ENCODE measurements at places on chromosomes 6 and 20.

DNA sequence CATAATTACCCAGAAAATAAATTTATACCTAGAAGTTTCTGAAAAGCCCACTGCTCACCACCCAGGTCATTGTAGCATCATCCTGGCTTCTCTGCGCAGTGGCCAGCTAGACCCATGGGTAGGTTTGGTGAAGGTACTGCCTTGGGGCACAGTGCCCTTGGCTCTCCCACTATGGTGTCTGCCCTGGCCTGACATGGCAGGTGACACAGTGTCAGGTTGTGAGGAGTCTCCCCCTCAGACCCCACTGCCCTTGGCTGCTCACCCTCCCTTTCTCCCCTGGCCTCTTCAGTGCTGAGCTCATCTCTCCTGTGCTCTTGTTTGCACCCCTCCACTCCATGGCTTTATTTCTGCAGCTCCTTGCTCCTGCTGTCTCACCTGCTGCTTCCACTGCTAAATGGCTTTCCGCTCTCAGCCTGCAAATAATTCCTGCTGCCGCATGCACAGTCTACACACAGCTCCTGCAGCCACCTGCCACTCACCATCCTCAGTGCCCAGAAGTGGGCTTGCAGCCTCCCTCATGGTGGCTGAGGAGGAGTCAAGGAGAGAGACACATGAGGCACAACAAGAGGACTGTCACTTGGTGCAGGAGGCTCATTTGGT, 313.4 kb upstream of the MOCS1 start:
- no peak for DNase-seq

- no peak for DNase-seq
Measured at GRCh38 chr6:43714311-43715055, 26.9 kb upstream of the MRPS18A start.

DNA sequence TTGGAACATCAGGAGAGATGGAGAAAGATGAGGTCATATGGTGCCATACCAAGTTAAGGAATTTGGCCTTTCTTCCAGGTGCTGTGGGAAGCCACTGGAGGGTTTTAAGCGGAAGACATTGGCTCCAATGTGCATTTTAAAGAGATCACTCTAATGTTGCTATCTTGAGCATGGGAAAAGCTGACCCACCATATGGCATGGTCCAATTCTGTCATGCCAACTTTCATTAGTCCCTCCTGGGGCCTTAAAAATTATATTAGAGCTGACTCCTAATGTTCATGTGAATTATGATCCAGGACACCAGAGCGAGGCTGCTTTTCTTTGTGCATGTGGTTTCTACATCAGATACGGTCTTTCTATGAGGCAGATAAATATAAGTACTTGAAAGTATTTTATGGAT, 335.0 kb upstream of the TSHZ2 start:
- no peak for DNase-seq

DNA sequence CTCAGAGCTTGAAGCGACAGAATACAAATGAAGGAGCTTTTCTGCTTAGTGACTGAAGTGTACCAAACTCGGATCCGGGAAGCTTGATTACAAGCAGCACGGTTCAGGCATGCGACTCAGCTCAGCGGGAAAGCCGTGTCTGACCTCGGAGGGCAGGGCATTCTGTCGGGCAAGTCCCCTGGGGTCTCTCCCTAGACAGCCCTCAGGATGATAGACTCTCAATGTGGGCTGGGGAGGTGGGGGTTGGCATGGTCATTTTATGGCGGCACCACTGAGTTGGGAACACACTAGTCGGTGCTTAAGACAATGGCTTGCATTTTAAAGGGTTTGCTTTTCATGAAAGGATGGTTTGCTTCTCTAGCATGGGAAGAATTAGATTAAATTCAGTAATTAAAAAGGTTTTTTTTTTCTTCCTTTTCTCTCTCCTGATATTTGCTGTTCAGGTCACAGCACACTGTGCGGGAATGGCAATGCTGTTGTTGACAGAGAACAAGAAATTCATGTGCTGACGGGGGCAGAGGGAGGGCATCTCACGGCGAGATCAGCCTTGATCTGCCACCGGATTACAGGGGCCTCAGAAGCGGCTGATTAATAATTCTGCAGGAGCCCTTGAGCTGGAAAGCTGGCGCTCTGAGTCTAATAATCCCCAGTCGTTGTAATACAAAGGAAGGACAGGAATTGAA, 80.7 kb upstream of the TRAF3IP2 start:
- no peak for DNase-seq

GRCh38 chr6:5923840-5924239, 82.9 kb downstream of the NRN1 start:
- DNase-seq, result no peak

- DNase-seq, result no peak
Measured at GRCh38 chr20:48171626-48172356, 386.5 kb upstream of the SULF2 start.

DNA sequence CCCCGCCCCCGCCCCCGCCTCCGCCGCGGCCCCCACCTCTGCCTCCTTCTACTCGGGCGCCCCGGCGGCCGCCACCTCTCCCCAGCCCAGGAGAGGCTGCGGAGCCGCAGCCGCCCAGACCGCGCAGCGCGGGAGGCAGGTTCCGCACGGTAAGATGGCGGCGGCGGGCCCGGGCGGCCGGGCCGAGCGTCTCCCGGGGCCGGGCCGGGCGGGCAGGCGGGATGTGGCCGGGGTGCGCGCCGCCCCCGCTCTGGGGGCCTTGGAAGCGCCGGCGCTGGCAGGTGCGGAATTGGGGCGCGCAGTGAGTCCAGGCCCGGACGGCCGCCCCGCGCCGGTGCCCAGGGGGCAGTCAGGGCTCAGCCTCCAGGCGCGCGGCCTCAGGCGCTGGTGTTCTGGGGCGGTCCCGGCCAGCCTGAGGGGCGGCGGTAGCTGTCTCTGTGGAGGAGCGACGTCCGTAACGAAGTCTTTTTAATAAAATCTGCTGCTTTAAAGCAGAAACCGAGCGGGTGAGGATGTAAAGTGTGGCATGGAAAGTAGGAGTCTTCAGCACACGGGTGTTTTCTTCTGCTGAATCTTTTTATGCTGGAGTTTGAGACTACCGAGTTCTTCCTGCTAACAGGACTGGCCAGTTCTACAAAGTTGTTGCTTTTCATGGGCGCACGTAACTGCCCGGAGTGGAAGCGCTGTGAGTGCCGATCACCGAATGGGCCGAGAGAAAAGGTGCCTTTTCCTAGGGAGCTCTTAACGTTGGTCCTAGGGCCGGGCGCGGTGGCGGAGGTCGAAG, at the start of gene GID8:
Gene GID8, plus strand, starts transcription at position 43 of the 784 bp plus-strand sequence. CDS start 3,356 bp downstream, outside the sequence.
- DNase-seq, result no peak

DNA sequence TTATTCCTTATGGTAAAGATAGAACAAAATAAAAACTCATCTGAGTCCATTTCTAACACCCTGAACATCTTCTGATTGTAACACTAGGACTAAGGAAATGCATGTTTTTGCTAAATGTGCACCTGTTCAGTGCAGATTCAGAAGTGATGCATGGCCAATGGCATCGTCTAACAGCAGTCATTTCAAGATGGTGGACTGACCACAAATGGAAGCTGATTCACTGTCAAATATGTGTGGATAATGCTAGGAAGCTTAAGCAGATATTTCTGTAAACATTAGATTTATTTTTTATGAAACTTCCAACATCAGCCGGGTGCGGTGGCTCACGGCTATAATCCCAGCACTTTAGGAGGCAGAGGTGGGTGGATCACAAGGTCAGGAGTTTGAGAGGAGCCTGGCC, 394.8 kb downstream of the SAMD5 start:
- no peak for DNase-seq

DNA sequence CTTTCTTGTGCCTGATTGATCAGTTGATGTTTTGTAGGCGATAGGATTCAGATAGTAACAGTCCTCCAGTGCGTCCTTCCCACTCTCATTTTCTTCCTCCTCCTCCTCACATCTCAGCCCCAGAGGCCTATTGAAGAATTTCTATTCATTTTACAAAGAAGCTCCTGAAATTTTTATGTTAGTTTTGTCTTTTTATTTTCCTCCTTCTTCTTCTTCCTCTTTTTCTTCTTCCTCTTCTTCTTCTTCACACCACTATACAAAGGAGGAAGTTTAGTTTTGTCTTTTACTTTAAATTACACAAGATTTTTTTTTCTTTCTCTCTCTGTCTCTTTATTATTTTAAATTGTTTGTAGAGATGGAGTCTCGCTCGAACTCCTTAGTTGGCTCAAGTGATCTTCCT, 19.1 kb downstream of the BTN2A1 start:
- no peak for DNase-seq

DNA sequence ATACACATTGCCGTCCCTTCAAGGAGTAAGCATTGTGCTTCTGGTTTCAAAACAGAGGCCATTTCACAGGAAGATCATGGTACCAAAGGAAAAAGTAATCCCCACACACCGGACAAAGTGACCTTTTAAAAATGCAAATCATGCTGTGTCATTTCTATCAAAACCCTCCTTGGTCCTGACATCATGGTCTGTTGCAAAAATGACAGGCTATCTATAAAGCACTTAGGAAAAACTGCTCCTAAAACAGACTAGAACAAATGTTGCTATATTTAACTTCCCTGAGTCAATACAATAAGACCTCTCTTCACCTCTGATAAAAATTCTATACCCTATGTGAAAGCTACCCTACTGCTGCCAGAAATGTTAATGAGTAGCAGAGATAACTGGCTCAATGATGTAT, 353.6 kb upstream of the RUNX2 start:
- no peak for DNase-seq

GRCh38 chr6:152048921-152049320, 241.4 kb downstream of the ESR1 start:
- no peak for DNase-seq

DNA sequence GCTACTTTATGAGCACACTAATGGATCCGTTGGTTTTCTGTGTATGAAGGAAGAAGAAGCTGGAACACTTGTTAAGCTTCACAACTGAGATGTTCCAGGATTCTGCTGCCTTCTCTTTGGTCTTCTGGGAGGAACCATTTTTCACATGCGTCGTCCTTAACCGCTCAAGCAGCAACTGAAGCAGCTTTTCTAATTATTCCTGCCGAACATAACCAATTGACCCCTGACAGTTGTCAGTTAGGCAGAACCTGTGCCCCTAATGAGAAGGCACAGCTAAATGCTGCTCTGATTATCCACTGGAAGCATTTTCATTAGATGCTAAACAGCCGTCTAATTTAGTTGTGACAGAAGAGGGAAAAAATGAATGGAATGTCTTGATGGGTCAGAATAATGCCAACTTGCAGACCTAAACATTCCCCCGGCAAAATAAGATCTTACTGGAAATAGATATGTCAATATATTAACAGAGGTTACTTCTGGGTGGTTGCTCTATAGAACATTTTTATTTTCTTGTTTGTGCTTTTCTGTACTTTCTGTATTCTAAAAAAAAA, 85.0 kb upstream of the SMLR1 start:
- peak; percentile 16 for DNase-seq

- no peak for DNase-seq
Measured at GRCh38 chr6:45812922-45813321, 202.7 kb downstream of the CLIC5 start.

GRCh38 chr6:148118244-148118643, 224.4 kb upstream of the SASH1 start:
- DNase-seq, result no peak

DNA sequence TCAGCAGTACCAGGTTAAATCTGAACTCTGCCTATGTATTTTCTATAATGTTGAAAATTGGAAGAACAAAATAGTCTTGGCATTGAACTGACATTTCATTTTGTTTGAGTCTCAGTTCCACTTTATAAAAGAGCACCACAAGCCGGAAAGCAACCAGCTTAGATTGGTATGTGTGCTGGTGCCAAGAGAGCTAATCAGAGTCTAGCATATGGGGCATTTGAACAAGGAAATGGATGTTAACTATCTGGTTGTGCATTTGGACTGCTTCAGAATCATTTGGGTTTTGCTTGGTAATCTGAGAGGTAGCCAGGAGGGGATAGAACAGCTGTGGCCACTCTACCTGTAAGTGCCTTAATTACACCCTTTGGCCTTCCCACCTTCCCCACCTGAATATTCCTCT, 184.8 kb downstream of the GRIK2 start:
- DNase-seq, result no peak

DNA sequence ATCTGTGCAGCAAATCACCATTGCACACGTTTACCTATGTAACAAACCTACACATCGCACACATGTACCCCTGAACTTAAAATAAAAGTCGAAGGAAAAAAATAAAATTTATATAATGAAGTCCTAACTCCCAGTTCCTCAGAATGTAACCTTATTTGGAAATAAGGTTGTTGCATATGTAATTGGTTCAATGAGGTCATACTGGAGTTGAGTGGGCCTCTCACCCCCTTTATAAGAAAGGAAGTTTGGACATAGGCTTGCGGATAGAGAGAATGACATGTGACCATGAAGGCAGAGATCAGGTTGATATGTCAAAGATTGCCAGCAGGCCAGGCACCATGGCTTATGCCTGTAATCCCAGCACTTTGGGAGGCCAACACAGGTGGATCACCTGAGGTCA, 16.1 kb upstream of the ZBTB22 start:
- DNase-seq, result no peak

GRCh38 chr20:4476903-4477500, 244.7 kb upstream of the PRND start:
- DNase-seq, result no peak

GRCh38 chr6:31901415-31901952, 402 bp downstream of the ZBTB12 start:
- DNase-seq, result no peak

- DNase-seq, result peak; percentile 83
Measured at GRCh38 chr6:13272131-13273046, 55.9 kb downstream of the TBC1D7 start.

DNA sequence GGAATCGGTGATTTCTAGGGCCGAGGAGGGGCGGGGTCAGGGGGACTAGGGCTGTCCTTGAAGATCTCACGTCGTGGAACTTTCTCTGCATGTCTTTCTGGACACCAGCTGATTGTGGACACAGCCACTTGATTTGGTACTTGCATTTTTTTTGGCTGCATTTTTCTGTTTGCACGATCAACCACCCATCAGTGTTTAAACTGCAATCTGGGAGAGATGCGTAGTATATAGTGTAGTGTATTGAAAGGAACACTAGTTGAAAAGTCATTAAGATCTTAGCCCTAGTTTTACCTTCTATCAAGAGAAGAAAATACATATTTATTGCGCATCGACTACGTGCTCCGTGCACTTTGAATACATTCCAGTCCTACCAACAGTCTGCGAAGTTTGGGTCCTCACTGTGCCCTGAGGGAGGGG, 657 bp downstream of the NT5DC1 start:
- no peak for DNase-seq

GRCh38 chr6:111517965-111518364, 34.9 kb upstream of the REV3L start:
- no peak for DNase-seq

DNA sequence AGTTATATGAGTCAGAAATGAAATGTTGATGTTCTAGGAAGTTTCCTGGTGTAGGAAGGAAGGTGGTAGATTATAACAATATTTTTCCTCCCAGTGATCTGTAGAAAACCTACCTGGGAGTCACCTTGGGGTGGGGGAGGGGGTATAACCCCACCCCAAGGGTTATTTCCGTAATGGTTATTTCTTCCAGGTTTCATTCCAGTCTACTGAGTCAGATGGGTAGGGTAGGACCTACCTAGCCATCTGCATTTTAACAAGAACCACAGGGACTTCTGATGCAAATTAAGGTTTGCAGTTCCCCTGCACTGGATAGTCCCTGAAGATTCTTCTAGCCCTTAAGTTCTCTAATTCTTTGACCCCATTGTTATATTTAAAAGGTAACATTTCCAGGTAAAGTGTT, 88.9 kb downstream of the ARMC2 start:
- no peak for DNase-seq

GRCh38 chr6:150372051-150372450, 3.2 kb downstream of the IYD start:
- no peak for DNase-seq
